ENCODE measurements at places on chromosomes 5 and 9.

DNA sequence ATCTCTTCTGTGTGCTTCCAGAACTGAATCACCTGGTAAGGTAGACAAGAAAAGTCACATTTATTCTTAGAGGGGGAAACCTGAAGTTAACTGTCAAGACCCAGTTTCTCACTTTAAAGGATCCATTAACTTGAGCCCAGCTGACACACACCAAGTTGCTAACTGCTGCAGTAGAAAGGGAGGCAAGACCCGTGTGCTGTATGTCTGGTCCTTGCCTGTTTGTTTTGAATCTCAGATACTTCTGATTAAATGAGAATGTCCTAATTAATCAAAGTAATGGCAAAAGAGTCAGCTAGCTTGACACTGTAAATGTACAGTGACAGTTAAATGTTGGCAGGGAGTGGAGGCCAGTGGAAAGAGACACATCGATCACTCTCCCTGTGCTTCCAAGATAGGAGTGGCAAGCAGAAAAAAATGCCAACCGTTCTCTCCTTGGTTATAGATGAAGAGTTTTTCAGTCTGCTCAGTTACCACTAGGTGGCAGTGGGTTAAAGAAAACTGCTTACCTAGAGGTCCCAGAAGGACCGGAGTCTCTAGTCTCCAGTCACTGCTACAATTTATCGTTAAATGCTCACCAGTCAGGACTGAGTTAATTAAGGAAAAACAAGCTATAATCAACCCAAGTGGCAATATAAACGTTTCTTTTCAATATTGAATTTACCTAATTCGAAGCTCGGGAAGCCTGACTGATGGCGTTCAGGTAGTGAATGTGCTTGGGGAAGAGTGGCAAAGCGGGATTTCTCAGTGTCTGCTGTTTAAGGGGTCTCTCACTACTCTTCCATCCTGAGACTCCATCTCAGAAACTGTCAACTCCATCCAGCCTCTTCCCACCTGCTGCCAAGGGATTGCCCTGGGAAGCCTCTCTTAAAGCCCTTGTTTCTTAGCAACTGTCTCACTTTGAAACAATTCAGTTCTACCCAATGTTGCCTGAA is 18.4 kb downstream of the LSM11 start:
- DNase-seq, result peak; percentile 30

DNA sequence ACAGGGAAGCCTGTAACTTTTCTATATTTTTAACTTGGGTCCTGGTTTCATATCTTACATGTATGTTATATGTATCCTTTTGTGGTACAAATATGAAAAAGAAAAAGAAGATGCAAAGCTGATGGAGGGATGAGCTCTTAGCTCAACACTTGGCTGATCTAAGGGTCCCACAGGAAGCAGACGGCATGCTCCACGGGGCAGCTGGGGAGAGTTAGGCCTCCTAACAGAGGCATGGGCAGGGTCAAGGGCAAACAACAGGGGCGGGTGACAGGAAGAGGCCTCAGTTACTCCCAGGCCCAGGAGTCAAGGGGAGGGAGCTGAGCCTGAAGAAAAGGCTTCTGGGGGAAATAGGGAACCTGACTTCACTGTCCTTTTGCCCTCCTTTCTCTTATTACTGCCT is 287.2 kb downstream of the ZSWIM6 start:
- no peak for DNase-seq

DNA sequence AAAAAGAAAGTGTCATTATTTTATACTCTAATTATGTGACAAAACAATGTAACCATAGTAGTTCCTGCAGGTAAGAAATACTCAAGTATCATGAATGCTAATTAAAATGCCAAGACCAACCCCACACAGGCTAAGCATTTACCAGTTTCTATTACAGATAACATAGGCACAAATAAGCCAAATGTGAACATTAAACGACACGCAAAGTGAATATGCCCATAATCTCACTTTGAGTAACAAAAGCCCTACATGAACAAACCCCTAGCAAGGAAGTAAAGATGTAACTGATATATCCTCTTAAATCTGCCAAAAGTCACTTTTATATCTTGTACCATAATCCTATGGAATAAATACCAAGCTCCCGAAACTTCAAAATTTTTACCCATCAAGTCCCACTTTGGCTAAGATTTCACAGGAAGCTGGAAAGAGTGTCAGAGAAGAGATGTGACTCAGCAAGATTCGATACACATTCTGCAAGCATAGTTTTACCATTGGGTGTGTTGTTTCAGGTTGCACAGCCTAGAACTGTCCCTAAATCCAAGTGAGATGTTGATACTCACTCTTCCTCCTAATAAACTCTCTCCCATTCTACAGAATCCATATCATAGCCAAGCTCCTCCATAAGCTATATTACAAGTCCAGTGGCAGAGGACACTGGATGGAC is 28.8 kb downstream of the TRPM6 start:
- no peak for DNase-seq

DNA sequence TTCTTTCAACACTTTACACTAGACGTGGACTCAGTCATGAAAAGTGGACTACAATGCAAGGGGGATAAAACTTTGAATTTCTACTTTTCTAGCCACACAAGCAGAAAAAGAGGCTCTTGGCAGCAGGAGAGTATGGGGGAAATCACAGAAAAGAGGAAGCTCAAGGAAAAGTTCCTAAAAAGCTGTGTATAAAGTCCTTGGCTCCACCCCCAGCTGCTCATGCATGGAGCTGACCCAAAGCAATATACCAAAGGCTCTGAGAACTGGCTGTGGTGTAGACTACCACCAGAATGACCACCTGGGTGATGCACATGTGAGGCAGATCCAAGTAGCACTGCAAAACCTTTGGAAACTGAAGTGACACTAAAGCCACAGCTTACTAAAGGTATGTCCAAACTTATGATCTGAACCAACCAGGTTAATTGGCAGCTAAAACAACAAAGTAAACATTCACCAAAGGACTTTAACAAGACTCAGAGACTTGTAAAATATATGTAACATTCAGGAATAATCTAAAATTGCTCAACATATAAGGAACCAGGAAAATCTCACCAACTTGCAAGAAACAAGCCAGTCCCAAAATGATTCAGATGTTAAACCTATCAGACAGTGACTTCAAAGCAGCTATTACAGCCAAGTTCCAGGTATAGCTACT is 55.5 kb upstream of the RASGRF2 start:
- DNase-seq, result no peak

DNA sequence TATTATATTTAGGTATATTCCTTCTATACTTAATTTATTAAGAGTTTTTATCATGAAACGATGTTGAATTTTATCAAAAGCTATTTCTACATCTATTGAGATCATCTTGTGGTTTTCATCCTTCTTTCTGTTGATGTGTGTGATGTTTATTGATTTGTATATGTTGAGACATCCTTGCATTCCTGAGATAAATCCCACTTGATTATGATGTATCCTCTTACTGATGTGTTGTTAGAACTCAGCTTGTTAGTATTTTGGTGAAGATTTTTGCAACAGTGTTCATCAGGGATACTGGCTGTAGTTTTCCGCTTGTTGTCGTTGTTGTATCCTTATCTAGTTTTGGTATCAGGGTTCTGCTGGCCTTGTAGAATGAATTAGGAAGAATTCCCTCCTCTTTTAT is 213.6 kb downstream of the GDNF start:
- no peak for DNase-seq

- DNase-seq, result no peak
These were observed 360.5 kb downstream of the ICE1 start for GRCh38 chr5:5783021-5783420.

DNA sequence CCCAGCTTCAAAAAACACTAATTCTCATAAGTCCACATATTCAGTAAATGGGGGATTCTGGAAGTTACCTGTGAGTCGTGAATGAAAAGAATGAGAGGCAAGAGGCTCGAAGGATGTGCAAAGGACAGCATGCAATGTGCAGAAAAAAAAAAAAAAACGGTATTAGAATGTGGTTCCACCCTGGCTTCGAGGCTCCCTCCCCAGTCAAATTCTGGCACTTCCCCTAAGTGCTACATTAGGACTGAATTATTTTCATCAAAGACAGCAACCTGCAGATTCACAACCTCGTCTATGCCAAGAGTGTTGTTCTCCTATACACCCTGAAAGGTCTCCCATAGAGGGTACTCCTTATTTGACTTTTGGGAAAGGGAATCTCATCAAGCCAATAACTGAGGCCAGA is 16.5 kb downstream of the CAPSL start:
- no peak for DNase-seq

- no peak for DNase-seq
These were observed 1.8 kb upstream of the CNOT6 start for GRCh38 chr5:180492226-180492903.

DNA sequence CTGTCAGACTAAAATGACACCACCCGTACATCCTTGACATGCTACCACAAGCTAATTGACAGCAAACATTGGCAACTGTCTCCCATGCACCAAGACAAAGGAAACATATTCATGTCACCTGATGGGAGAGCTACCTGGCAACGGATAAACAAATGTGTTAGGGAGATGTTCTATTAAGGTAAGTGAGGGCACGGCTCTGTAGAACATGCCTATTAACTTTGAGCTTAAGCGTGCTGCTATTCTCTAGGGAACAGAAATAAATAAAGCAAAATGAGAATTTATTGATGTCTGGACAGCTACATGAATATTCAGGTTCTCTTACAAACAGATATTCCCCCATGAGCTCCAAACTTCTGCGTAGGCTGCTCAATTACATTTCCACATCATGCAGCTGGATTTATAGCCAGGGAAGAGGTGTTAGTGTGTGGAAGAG is 361.4 kb upstream of the RFX3 start:
- no peak for DNase-seq

DNA sequence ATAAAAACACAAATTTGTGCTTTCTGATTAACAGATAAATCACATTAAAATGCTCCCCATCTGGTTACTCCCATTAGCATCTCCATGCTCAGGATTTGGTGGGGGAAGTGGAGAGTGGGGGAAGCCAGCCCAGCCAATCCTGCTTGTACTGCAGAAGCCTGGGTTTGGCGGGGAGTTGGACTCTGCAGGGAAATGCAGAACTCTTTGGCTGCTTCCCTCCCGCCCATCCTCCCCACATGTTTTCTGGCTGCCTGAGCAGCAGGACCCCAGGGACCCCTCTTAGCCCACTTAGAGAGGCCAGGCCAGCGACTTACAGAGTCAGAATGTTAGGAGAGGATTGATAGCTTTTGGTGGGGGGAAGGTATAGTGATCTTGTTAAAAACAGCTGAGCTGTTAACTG is 59.5 kb upstream of the FOXI1 start:
- no peak for DNase-seq

DNA sequence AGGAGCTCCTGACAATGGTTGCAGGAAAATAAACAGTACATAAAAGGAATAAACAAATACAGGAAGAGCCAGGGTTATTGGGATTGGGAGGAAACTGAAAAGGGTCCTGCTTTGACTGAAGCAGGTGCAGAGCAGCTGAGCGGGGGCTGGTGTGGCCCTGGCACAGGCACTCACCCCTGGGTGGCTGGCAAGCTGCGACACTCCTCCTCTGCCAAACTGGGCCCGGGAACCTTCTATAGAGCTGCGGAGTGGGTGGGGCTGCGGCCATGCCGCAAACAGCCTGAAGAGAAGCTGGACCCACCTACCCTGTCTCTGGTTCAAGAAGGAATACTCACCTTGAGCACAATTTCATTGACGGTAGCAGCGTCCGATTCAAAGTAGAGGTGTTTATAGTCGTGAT is 182.5 kb downstream of the GAPVD1 start:
- no peak for DNase-seq

DNA sequence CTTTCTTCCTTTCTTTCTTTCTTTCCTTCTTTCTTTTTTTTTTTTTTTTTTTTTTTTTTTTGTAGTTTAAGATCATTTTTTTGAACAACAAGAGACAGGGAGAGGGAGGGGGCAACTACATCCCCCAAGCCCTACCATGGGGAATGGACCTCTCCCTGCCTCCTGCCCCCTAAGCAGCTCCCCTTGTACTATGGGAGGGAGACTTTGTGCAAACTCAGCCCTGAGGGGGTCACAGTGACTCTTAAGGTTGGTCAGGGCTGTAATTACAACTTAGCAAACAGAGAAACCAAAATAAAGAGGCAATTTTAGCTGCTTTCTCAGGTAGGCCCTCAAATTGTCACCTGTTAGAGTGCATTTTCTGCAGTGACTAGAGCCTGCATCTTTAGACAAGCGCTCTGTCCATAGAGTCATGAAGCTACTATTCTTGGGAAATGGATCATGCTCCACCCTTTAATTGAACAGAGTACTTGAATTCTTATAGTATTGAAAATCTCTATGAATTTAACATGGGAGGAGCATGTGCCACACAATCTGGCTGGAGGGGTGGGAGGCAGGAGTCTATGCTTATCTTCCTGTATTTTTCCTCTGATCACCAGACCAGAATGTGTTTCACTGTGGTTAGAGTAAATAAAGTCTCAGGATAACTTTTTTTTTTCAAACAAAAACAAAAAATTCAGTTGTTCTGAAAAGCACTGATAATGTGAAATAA is 24.3 kb upstream of the PIK3R1 start:
- no peak for DNase-seq

GRCh38 chr9:6910497-6910896 is 152.7 kb downstream of the KDM4C start:
- no peak for DNase-seq
